ENCODE measurements at places on chromosomes 4 and X.

DNA sequence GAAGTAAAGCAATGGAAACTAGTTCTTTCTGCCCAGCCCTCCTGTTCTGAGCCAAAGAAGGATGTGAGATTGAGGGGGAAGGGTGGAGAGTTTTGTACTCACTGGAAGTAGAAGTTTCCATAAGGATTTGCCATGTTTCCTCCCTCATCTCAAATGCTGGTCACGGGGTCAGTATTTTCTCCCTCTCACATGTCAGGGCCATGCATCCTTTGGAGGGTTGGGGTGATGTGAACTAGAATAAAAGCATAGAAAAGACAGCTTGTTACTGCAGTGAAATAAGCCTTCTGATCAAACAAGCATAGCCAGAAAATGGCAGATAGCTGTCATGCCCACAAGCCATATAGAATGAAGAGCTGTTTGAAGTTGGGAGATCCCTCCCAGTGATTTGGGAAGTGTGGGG, 79.7 kb downstream of the KIT start:
- no peak for DNase-seq

DNA sequence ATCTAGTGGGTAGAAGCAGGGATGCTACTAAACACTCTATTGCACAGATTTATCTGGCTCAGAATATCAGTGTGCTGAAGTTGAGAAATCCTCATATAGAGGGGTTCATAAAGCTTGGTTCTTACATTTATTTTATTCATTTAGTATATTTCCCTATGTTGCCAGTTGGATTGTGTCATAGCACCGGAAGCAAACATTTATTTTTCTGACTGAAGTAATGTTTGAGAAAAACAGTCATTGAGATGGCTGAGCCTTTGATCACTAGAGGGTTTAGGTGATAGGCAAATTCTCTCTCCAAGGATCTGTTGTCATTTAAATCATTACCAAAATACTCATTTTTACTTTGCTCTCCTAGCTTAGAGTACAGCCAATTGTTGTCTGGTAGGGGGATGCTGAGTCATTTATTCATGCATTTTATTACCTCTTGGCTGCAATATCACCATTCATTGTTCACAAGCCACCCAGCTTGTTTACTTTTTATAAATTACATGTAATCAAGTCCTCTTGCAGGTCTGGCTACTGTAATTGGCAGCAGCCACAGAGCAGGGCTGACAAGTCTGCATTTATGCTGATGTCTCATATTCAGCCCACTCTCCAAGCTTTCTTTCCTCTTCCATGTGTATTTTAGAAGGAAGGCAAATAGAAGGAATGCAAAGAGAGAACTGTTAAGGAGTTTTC, 15.2 kb downstream of the GAB1 start:
- no peak for DNase-seq

DNA sequence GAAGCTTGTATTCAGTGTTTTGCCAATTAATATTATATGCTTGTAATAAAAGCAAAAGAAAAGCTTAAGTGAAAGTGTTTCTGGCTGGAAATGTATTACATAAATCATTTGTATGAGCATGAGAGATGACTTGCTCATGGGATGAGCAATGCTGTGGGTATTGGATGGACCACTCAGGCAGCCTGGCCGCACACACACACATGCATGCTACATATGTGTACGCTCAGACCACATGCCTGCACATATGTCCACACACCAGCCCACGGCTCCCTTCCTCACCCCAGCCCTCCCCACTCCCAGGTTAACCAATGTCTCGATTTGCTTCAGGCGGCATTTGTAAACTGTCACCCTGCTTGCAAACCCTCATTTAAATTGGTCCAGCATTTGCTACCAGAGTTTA, 55.9 kb downstream of the CPLX1 start:
- DNase-seq = no peak

GRCh38 chrX:151488677-151489076, 74.8 kb upstream of the PASD1 start:
- DNase-seq = no peak

GRCh38 chr4:103292959-103293358, 94.8 kb upstream of the CENPE start:
- no peak for DNase-seq

- no peak for DNase-seq
Measured at GRCh38 chr4:60366661-60367060, 833.5 kb upstream of the ADGRL3 start.

DNA sequence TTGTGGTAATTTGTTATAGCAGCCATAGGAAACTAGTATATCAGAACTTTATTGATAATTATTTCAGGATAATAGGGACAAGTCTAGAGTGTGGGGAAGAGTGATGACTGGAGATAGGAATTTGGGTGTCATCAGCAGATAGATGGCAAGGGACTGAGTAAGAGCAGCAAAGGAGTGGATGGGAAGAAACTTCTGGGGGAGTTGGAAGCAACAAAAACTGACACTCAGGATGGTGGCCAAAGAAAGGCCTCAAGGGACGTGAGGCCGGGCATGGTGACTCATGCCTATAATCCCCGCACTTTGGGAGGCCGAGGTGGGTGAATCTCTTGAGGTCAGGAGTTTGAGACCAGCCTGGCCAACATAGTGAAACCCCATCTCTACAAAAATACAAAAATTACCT, 9.1 kb upstream of the SLC25A5 start:
- no peak for DNase-seq

DNA sequence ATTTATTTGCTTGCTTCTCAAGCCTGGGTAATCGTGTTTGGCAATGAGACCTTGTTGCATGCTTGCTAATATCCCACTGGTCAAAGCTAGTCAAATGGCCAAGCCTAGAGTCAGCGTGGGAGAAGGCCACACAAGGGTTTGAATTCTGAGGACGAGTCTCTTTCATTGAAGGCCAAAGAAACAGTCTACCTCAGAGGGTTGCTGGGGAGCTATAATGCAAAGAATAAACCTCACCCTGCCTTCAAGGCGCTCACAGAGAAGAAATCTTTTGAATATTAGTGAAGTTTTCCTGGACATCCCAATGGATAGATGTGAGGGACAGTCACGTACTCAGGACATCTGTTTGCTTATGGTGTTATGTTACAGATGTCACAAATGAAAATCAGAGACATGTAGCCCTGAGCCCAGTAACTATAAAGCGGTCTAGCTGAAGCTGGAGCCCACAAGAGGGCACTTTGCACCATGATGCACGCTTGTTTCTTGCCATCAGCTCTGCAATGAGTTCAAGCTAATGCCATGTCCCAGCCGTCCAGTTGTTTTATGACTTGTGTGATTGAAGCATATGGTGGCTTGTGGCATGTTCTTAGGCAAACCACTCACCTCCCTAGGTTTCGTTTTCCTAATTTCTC, 1.1 kb upstream of the TLR3 start:
- DNase-seq = peak; percentile 52

GRCh38 chr4:102640669-102641068, 120.1 kb downstream of the MANBA start:
- DNase-seq = no peak

DNA sequence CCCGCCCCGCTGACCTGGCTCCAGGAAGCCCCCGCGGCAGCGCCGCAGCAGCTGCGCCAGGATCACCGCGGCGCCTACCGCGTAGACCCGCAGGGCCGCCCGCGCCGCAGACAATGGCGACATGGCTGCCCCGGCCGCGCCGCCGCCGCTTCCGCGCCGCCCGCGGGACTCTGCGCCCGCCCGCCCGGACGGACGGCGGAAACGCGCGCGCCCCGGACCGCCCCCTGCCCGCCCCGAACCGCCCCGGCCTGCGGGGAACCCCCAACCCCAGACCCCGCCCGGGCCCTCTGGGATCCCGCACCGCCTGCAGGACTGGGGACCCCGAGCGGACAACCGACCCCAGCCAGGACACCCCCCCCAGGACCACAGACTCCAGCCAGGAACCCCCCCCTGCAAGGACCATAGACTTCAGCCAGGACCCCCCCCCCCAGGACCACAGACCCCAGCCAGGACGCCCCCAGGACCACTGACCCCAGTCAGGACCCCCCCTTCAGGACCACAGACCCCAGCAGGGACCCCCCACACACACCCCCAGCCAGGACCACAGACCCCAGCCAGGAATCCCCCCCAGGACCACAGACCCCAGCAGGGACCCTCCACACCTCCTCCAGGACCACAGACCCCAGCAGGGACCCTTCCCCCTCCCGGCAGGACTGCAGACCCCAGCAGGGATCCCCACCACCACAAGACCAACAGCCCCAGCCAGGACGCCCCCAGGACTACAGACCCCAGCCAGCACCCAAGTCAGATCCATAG, at the start of the genes DHRSX and ZBED1:
Gene DHRSX (minus strand): TSS at position 174 of the 756 bp plus-strand sequence. CDS start 51 bp downstream, at position 123.
Gene ZBED1 (minus strand): TSS at position 174 of the 756 bp plus-strand sequence. CDS start 10,257 bp downstream, outside the sequence.
- DNase-seq = no peak

GRCh38 chr4:83989835-83990234, 453.9 kb downstream of the GPAT3 start:
- no peak for DNase-seq

DNA sequence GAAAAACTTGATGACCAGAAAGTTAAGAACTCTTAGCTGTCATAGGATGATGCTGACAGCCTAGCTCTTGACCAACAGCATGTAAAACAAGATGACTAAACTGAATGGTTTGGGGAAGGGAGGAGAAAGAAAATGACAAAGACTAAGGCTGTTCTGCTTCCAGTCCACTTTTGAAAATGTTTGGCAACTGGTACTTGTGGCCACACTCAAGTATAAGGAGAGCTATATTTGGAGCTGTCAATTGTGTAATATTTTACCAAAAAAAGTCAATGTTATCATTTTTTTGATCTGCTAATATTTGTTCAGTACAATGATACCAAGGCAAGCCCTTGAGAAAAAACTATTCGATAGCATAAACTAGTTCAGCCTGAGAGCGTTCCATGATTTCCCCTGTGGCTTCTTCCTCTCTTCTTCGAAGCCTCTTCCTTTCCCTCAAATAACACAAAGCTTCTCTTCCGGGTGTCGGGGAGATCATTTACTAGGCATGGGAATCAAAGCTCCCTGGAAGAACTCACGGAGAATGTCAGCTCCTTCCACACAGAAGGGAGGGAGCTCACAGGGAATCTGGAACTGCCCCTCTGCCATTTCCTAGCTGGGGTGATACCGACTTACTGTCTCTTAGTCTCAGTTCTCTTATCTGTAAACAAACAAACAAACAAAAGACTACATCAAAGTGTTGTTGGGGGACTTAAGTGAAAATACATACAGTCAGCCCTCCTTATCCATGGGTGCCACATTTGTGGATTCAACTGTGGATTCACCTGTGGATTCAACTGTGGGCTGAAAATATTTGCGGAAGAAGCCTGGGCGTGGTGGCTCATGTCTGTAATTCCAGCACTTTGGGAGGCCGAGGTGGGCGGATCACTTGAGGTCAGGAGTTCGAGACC, 82.6 kb downstream of the SCD5 start:
- DNase-seq = no peak

GRCh38 chr4:82721819-82722423, 76.7 kb downstream of the SCD5 start:
- DNase-seq = peak; percentile 17

- no peak for DNase-seq
Measured at GRCh38 chr4:150974252-150974640, 40.8 kb downstream of the LRBA start.

DNA sequence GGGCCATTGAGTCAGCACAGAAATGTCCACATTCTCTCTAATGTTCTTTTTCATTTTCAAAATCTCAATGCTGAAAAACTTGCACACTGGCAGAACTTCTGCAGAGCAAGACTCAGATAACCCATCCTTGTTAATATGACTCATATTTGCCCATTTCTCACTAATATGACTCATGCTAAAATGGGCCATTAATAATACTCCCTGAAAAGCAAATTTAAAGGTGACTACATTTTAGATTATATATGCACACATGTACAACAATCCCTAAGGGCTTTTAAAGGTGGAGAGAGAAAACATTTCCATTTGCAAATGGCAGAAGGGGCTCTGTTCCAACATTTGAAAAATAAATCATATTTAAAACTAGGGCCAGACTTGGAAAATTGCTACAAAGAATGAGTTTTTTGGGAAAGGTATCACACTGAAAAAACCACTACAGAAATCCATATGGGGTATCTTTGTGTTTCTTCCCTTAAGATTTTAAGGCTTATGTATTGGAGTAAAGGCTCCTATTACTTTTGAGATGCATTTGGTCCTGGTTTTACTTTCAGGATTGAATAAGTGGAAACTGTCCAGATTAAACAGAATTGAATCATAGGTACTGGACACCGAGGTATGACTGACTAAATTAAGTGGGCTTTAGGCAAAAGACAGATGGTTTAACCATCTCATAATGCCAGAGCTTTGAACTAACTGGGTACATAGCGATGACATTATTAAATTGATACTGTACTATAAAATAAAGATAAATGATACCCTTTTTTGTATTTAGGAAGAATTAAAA, 30.0 kb downstream of the TLR2 start:
- DNase-seq = no peak

DNA sequence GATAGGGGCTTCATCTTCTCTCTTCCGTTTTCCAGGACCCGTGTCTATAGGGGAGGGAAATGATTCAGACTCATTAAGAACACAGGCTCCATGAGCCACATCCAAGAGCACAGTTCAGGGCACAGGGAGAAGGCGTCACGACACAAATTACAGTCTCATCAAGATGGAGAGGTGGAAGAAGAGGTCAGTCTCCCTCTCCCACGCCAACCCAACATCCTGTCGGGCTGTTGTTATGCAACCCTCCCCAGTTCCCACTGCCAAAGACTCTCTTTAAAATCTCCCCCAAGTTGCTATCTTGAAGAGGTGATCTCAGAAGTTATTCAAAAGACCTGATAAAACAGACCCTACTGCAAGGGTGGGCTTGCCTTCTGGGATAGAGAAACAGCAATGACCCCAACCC, 12.6 kb downstream of the ZMYM3 start:
- no peak for DNase-seq

DNA sequence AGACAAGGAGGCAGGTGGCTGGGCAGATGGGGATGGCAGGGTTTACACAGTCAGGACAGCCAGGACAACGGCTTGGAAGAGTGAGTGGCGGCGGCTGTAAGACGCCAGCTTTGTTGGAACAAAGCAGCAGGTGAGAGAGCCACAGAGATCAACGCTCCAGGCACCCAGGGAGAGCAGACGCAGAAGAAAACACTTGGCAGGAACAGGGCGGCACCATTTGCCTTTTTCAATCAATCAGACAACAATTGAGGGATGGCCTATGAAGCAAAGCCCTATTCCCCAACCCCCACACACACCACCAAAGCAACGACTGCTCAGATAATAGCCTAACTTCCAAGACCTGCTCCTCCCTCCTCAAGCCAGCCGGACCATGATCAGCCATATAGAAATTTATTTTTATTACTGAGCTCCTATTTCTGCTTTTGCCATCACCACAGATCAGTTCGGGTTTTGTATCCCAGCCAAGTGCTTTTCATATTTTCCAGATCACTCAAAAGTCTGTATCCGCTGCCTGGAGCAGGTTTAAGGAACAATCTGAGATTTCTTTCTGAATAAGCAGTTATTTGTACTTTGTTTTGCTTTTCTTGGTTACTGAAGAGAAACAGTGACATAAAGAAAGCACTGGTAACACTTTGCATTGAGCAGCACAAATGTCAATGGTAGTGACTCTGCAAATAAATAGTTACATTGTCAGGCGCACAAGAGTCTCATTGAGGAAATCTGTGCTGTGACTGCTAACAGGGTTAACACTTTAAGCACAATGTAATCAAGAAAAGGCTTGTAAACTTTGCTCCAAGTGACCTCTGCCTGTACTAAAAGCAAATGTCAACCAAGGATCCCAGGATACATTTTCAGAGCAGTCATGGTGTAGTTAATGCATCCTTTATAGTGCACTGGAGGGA, 81.8 kb upstream of the RBPJ start:
- DNase-seq = peak; percentile 90
